ENCODE measurements at places on chromosomes 1 and 21. TPM values are rescaled to one million over a fixed set of nuclear protein-coding genes. Genes with fewer than 3 reads are reported as not detected.

Gene BEND5
- 62.9 TPM for polyA plus RNA-seq

Gene PGLYRP4
- not detected for polyA plus RNA-seq

Gene P3H1
- 6.5 TPM for polyA plus RNA-seq

Gene F11R
- polyA plus RNA-seq = 9.2 TPM

Gene GADD45A
- 8.1 TPM for polyA plus RNA-seq

Gene ATAD3A
- 6.5 TPM for polyA plus RNA-seq

Gene PDC
- not detected for polyA plus RNA-seq
